CD4-positive, alpha-beta memory T cell (primary cell): ENCODE measurements at places on chromosomes 3 and 15.

DNA sequence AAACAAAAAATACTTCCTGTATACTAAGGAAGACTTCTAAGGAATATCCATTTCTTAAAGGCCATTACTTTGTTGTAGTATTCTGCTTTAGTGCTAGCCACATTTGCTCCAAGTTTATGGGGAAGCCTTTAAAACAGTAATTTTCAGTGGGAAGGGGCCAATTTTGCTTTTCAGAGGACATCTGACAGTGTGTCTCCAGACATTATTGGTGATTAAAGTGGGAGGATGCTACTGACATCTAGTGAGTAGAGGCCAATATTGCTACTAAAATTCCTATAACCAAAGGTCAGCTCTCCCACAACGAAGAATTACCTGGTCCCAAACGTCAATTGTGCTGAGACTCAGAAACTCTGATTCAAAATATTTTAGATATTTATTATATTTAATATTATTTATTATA, 24.8 kb downstream of the SLC28A2 start:
- no peak for DNase-seq

GRCh38 chr3:63370094-63370493, 92.0 kb downstream of the SYNPR start:
- DNase-seq = no peak

DNA sequence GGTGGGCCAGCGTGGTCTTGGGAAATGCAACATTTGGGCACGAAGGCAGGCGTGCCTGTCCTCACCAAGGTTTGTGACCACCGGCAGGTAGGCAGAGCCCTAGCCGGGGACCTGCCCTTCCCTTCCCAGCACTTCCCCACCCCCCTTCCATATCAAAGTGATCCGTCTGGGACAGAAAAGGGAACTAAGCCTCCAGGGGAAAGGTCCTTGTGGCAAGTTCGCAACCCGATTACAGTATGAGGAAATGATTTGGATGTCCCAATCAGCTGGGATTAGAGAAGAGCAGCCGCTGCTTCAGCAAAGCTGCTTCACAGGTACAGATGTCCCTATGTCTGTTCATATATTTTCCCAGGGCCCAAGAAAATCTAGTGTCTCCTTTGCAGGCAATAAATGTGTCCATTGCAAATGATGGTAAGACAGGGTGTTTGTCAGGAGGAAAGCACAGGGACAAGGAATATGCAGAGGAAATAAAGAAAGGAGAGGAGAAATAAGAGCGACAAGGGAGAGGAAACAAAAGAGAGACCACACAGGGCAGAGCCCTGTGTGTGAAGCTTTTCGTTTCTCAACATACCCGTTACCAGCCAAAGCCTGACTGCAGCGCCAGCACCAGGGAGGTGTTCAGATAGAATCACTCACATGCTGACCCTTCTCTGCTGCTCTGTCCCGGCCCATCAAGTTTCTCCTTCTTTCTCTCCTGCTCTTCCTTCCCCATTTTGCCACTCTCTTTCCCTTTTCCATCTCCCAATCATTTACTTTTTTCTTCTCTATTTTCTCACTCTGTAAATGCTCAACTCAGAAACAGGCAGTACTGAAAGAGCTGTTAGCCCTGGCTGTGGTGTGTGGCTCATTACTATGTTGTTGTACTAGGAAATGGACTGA, 17.4 kb upstream of the SECISBP2L start:
- DNase-seq = no peak

GRCh38 chr3:157442729-157443128, 6.1 kb downstream of the PTX3 start:
- DNase-seq = no peak

GRCh38 chr15:35019404-35020327, 31.6 kb upstream of the ZNF770 start:
- DNase-seq = no peak

DNA sequence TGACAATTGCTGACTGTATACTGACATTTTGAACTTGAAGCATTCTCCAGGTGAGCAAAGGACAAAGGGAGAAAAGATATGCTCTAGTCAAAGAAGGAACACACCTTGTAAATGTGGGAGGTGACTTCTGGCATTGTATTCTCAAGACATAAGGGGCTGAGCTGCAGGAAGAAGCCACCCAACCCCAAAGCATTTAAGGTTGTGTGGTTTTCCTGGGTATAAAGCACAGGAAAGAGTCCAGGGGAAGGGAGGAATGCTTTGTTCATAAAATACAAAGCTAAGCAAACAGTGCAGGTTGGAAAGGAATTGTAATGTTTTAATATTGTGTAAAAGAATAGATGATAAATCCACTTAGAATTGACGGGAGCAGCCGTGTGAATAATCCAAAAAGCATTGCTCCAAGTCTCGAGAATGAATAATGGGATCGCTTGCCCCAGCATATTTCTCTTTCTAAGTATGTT, 102.4 kb upstream of the LRIG1 start:
- no peak for DNase-seq

DNA sequence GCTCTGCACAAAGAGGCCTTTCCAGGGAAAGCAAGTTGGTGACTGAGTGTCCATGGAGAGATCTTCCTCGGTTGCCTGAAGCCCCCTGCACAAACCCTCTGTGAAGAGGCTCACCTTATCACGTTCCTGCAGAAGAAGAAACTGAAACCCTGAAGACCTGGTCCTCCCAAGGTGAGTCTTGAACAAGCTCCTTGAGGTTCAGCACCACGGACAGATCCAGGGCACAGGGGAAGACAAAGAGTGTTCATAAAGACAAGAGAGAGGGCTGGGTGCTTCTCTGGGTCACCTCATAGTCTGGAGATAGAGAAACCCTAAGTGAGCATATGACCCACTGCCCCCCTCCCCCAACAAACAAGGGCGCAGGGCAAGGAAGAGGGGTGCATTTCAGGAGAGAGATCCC, 21.7 kb upstream of the TBC1D21 start:
- DNase-seq = no peak

DNA sequence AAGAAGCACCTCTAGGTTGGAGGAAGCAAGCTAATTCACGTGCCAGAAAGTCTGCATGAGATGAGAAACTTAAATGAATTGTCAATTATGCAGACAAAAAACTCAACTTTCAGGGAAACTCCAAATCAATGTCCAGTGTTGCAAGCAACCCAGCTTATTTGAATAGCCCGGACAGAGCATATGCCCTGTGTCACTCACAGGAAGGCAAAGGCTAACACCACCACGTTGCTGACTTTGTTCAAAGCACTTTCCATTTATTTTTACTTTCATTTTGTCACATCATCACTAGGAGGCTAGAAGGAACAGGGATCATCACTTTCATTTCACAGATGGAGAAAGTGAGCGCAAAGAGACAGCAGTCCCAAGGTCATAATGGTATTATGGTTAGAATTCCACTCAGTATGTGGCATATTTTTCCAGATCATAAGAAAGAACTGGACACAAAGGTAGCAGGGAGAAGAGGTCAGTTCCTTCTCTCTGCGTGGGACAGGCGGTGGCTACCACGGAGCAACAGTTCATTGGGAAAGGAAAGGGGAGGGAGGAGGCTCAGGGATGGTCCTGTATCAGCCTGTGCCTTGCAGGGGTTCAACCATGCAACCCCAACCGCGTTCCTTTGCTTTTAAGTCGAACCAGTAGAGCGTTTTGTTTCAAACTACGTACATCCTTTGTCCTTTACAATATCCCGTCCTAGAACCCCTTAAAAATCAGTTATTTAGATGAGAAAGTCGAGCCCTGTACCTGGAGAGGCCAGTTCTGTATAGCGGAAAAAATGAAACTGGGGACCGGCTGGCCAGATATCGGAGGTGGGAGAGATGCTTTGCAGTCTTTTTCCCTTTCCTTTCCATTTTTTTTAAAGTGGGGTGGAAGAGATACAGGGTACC, 1.1 kb downstream of the HEG1 start:
- DNase-seq = peak; percentile 47

- no peak for DNase-seq
Measured at GRCh38 chr3:195931582-195932273, 23.4 kb upstream of the TNK2 start.

- no peak for DNase-seq
Measured at GRCh38 chr3:49566312-49566711, 12.0 kb downstream of the BSN start.

DNA sequence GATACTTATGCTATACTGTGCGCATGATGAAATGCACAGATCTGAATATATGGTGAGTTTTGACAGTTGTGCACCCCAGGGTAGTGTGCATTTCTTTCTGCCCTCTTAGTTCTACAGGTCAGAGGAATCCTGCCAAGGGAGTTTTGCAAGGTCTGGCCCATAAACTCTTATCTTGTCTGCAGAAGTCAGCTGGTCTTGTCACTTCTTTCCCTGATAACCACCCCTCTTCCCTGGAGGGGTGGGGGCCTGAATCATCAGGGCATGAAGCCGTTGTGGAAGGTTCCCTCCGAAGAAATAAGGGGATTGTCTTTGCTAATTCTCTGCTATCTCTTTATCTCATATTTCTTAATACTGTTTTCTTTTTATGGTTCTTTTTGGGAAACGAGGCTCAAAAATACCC, 30.4 kb downstream of the TRIM71 start:
- DNase-seq = no peak

DNA sequence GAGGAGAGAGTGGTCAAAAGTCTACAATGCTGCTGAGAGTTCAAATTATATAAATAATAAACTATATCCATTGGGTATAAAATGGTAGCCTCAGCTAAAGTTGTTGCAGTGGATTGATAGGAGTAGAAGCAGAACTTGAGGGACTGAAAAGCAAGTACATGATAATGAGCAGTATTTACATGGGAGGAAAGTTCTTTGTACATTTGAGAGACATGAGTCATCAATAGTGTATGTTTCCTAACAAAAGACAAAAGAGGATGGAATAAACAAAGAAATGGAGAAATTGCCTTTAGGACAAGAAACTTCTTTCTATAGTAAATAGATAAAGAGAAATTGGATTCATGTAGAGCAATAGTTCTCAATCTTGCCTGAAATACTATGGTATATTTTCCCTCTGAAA, 110.0 kb upstream of the PLSCR5 start:
- no peak for DNase-seq

- DNase-seq = no peak
Measured at GRCh38 chr15:65363766-65364165, 14.0 kb downstream of the IGDCC3 start.

DNA sequence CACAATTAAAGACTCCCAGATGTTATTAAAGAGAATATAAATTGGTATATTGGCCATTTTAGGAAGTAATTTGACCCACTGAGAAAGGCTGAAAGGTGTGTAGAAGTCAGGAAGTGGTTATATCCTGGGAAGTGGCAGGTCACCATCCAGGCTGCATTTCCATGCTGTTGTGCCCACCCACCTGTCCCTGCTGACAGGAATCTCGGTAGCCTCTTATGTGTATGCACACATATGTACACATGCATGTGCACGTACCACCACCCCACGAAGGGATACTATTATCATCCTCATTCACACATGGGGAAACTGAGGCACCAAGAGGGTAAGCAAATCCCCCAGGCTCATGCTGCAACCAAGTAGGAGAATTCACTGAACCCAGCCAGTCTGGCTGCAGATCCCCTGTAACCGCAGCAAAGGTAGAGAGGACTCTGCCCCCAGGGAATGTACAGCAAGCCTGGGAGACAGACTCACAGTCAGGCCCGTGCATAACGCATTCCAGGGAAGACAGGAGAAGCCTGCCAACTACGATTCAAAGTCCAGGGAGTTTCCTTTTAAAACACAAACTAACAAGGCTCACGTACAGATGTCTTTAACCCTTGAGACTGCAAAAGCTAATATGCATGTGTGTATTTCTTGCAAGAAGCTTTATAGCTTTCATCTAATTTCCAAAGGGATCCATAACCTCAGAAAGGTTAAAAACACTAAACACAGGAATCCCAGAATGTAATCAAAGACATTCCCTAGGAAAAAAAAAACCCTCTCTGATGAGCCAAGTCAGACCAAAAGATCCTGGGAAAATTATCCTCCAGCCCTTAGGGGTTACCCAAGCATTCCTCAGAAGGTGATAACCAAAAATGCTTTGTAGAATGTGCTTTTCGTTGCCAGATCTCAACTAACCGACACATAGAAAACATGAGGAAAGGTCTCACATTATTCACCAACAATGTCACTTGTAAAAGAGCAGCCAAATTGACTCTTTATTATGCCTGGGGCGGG, 129.6 kb downstream of the ADAMTS17 start:
- DNase-seq = no peak

DNA sequence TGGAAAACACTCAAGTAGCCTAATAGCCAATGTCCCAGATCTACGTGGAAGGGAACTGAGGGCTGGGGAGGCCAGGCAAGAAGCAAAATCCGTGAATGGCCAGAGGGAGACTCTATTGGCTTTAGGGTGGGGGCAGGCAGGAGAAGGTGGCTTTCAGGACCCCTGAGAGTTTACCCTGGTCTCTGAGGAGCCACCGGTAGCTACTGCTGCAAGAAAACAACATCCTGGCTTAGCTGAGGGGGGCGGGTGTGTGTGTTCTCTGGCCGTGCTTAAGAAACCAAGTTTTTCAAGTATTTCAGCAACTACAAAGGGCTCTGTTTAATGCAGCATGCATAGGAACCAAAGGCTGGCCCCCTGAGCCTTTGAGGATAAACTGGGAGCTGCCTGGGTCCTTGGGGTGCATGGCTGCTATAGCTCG, 47.6 kb upstream of the TRPM1 start:
- no peak for DNase-seq

- DNase-seq = no peak
Measured at GRCh38 chr15:58604455-58604923, 145.0 kb downstream of the ADAM10 start.

DNA sequence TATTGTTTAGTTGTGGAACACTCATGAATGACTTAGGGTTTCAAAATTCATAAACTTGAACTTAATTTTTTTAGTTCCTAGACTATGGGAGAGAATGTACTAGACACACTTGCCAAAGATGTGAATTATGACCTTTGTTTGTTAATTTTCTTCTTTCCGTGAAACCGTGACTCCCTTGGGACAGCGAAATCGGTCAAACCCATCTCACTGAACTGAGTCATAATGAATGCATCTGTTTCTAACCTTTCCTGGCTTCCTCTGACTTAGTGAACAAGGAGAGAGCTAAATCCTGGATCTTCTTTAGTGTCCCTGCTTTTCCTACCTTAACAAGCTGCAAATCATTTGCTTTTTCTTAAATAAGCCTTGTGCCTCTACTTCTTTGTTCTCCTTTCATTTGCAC, 85.5 kb downstream of the LARS2 start:
- no peak for DNase-seq

DNA sequence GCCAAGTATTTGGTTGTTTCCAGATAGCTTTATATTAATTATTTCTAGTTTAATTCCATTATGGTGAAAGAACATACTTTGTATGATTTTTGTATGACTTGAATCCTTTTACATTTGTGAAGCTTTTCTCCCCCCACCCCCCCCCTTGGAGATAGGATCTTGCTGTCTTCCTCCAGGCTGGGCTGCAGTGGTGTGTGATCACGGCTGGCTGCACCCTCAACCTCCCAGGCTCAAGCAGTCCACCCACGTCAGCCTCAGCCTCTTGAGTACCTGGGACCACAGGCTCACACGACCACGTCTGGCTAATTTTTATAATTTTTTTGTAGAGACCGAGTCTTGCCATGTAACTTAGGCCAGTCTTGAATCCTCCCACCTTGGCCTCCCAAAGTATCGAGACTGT, 29.5 kb downstream of the ARL8B start:
- no peak for DNase-seq

- no peak for DNase-seq
Measured at GRCh38 chr3:56880720-56881575, 79.2 kb upstream of the ARHGEF3 start.
